ENCODE measurements at places on chromosomes 1 and 21.

GRCh38 chr1:203706444-203706843, 58.5 kb upstream of the LAX1 start:
- no peak for DNase-seq

DNA sequence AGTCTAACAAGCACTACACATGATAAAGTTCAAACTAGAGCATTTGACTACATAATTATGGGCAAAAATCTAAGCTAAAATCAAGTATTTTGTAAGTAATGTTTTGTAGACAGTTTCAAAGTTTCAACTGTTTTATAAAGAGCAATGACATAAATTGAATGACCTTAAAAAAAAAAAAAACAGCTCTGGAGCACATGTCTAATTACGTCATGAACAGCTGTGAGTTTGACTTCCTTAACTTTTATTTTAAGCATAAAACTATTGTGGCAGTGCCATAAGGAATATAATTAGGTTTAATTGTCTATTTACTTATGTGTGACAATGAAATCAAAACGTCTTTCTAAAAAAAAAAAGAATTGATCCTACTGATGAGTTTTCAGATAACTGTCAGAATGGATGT, 272.5 kb upstream of the LRRC7 start:
- DNase-seq, result no peak

DNA sequence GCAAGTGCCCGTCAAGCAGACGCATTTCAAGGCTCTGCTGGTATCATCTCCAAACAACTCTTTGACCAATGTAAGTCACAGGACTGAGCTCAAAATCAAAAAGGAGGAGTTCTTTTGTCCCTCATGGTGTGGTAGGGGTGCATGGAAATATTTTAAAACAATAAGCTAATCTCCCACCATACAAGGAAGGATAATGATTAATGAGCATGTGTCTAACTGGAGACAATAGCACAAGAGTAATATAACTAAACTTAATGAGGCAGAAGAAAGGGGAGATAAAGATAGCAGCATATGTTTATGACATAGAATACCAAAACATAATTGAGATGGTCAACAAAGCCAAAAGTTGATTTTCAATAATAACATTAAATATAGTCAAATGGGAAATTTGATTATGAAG, 668.0 kb upstream of the ZP4 start:
- no peak for DNase-seq

- no peak for DNase-seq
These were observed 20.9 kb upstream of the DR1 start for GRCh38 chr1:93324486-93325464.

- DNase-seq, result no peak
These were observed 8.9 kb downstream of the NUP210L start for GRCh38 chr1:154145986-154146385.

GRCh38 chr1:25902462-25902861, 3.8 kb downstream of the STMN1 start:
- DNase-seq, result no peak

GRCh38 chr1:3542676-3543075, 68.6 kb downstream of the MEGF6 start:
- DNase-seq, result no peak

- DNase-seq, result no peak
These were observed 95.4 kb upstream of the KLHDC7A start for GRCh38 chr1:18385239-18385790.

GRCh38 chr1:48405400-48405799, 66.6 kb downstream of the SPATA6 start:
- no peak for DNase-seq

DNA sequence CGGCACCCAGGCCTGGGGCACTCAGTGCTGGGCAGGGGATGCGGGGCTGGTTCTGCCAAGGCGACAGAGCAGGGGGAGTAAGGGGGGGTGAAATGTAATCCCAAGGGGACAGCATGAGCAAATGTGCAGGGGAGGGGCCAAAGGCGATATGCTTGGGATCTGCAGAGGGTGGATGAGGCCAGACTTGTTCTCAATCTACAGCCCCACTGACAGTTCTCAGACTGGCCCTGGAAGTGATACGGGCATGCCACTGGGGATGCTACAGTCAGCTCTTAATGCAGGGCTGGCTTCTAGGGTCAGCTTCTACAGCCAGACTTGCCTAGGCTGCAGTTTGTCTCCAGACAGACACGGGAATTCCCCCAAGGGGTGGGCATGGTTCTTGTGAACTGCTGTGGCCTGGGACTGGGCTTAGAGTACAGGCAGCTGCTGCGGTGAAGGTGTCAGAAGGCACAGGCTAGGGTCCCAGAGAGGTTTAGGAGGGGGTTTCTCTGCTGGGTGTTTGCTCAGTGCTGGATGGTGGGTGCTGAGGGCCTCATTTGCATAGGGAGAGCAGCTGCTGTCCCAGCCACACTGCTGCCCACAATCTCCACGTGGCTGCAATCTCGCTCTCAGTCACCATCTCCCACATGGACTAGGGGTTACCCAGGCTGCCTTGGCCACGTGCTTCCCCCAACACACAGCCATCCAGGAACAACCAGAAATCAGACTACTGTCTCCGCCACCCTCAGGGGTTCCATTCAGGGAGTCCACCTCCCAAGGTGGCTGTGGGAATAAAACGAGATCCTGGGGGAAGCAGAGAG, 190.1 kb downstream of the HIVEP3 start:
- no peak for DNase-seq

GRCh38 chr1:151986501-151987190, 7.0 kb downstream of the S100A10 start:
- DNase-seq, result no peak
